ENCODE measurements at places on chromosomes 5 and 9.

GRCh38 chr5:19770396-19770795, 217.6 kb downstream of the CDH18 start:
- DNase-seq = no peak

DNA sequence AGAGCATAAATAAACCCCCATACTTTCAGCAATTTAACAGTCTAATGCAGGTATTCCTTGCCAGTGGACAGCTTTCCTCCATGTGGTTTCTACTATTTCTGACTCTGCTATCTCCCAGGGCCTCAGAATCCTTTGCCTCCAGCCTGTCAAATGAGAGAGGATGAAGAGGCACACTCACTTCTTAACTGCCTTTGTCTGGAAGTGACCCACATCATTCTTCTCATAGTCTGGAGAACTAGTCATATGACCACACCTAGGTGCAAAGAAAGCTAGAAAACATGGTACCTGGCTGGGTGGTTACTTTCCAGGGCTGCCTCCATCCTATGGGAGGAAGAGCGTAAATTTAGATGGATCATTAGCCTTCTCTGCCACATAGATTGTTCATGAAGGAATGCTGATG, 22.5 kb downstream of the PALM2AKAP2 start:
- DNase-seq = no peak

DNA sequence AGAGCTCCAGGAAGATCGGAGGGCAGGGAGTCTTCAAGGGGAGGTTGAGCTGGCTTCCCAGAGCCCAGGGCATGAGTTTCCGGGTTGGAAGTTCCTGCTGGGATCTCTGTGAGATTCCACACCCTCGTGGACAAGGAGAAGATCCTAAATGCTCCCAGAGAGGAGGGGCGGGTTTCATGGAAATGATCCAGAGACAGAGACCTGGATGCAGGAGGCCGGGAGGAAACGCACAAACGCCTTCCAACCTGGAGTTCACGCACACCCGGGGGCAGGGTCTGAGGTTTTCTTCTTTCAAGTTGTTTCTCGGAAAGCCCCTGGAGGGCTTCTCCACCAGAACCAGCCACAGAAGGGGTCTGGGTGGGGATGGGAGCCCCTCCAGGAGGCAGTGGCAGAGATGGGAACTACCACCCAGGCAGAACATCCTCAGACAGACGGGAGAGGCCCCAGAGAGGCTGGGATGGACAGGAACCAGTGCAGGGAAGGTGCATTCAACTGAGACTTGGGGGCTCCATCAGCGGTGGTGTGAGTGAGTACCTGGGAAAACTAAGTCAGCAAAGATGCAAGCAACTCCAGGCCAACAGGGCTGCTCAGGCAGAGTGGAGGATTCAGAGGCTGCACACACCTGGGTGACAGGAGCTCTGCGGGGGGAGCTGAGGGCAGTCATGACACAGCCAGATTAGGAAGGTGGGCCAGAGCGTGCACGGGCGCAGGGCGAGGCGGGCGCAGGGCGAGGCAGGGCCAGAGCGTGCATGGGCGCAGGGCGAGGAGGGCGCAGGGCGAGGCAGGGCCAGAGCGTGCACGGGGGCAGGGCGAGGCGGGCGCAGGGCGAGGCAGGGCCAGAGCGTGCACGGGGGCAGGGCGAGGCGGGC, 52.1 kb upstream of the EXOC3 start:
- no peak for DNase-seq

DNA sequence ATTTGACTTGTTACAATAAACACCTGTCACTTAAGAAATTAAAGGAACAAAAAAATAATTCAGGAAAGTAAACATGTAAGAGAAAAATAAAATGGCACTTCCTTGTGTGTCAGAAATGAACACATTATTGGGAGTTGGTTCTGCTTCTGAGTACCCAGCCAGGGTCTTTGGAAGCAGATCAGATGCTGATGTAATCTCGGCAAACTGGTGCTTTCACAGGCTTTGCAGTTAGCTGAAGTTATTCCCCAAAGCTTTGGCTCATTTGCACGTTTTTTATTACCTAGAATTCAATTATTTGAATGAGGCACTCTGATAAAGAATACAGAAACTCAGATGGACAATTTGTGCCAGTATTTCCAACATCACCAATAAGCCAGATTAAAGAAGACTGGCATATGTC, 10.9 kb downstream of the CDH18 start:
- DNase-seq = no peak

GRCh38 chr5:43006424-43007202, 33.5 kb downstream of the ANXA2R start:
- no peak for DNase-seq

DNA sequence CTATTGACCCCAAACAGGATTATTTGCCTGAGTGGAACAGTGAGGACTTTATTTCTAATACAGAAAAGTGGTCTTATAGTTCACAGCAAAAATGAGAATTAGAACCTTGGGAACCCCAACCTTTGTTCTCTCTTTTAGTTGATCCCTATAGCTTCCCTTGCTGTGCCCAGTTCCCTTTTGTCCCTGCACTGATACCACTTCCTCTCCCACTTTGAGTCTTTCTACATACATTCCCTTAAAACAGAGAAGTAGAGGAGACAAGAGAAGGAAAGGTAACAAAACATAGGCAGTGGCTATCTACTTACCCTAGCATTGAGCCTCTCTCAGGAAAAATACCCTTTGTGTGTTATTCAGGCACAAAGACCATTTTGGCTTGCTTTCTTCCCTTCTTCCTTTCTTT, 246.4 kb downstream of the FAM114A2 start:
- DNase-seq = no peak
